ENCODE measurements at places on chromosomes 2 and 18. TPM values are rescaled to one million over a fixed set of nuclear protein-coding genes. Genes with fewer than 3 reads are reported as not detected.

Gene SLC66A3
- 38.0 TPM for total RNA-seq

Gene REG3A
- total RNA-seq = not detected

Gene SERPINB11
- 0.03 TPM for total RNA-seq

Gene PCARE
- total RNA-seq = not detected

Gene KCNK3
- total RNA-seq = 0.57 TPM

Gene DLX2
- 0.49 TPM for total RNA-seq

Gene TMEM17
- 4.3 TPM for total RNA-seq

Gene NT5DC4
- 0.94 TPM for total RNA-seq

Gene MAP2
- 1.5 TPM for total RNA-seq

Gene PSD4
- 12.6 TPM for total RNA-seq

Gene PIGN
- total RNA-seq = 9.8 TPM

Gene MATN3
- 17.0 TPM for total RNA-seq

Gene SCYGR4
- total RNA-seq = not detected

Gene PID1
- total RNA-seq = 4.1 TPM

Gene ZEB2
- total RNA-seq = 8.6 TPM

Gene RMND5A
- total RNA-seq = 25.3 TPM

Gene CD226
- 0.11 TPM for total RNA-seq

Gene BIN1
- 35.4 TPM for total RNA-seq

Gene RSAD2
- total RNA-seq = 0.13 TPM

Gene CGREF1
- total RNA-seq = 7.4 TPM

Gene PTH2R
- not detected for total RNA-seq

Gene CFAP221
- total RNA-seq = 0.14 TPM

Gene TBR1
- total RNA-seq = 0.05 TPM

Gene IL1RL1
- total RNA-seq = 1.2 TPM

Gene CHRND
- not detected for total RNA-seq

Gene TM4SF20
- total RNA-seq = 7.0 TPM

Gene FAM237A
- not detected for total RNA-seq

Gene CNTNAP5
- total RNA-seq = not detected

Gene RASGRP3
- total RNA-seq = 0.98 TPM

Gene MBD2
- total RNA-seq = 53.2 TPM

Gene CHN1
- 16.0 TPM for total RNA-seq

Gene NXPH2
- not detected for total RNA-seq

Gene PLCL1
- total RNA-seq = not detected

Gene COA5
- 16.6 TPM for total RNA-seq

Gene OSBPL1A
- 20.4 TPM for total RNA-seq

Gene TSPYL6
- not detected for total RNA-seq

Gene ADCYAP1
- not detected for total RNA-seq

Gene FER1L5
- total RNA-seq = not detected

Gene UGT1A5
- total RNA-seq = 0.09 TPM

Gene OR6B2
- total RNA-seq = not detected

Gene HOXD3
- total RNA-seq = 0.11 TPM

Gene INPP5D
- 0.53 TPM for total RNA-seq

Gene LOXHD1
- total RNA-seq = not detected

Gene TUBA3E
- total RNA-seq = 6.9 TPM

Gene AP1S3
- 27.8 TPM for total RNA-seq

Gene EN1
- 0.99 TPM for total RNA-seq

Gene VIT
- not detected for total RNA-seq
